Activated CD4-positive, alpha-beta T cell treated with anti-CD3 and anti-CD28 coated beads, Interleukin-2, amount 50 U/mL, for 16 hours (primary cell): ENCODE measurements at places on chromosomes 6 and 20.

GRCh38 chr20:33450867-33451266 lies 7.3 kb upstream of the SNTA1 start:
- no peak for DNase-seq

GRCh38 chr6:38387971-38388370 lies 251.8 kb downstream of the BTBD9 start:
- DNase-seq = no peak

GRCh38 chr6:106619223-106619622 lies 10.1 kb downstream of the RTN4IP1 start:
- DNase-seq = no peak

- no peak for DNase-seq
These were observed 42.5 kb downstream of the MBOAT1 start for GRCh38 chr6:20169786-20170185.

DNA sequence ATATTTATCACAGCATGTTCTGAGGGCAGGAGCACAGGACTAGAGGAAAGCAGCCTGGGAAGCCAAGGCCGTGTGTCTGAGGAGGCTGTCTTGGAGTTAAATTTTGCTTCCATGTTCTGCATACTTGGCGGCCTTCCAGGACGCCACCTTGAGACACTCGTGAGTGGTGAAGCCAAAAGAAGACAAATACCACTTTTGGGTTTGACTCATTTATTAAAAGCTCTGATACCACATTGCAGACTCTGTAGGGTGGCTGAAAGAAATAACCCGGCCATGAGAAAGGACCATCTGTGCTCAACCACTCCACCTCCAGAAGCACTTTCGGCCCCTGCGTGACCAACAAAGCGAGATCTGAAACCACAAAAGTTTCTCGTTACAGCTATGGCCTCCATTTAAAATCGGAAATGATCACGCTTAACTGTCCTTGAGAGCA lies 120.0 kb downstream of the TMEM242 start:
- DNase-seq = no peak

GRCh38 chr6:97459986-97460385 lies 177.0 kb upstream of the MMS22L start:
- DNase-seq = no peak

GRCh38 chr6:150541576-150541975 lies 58.1 kb upstream of the PLEKHG1 start:
- no peak for DNase-seq
